ENCODE measurements at places on chromosomes 6 and 20.
A peak's percentile ranks its signal among the peaks of the same experiment; 100 is the strongest.

DNA sequence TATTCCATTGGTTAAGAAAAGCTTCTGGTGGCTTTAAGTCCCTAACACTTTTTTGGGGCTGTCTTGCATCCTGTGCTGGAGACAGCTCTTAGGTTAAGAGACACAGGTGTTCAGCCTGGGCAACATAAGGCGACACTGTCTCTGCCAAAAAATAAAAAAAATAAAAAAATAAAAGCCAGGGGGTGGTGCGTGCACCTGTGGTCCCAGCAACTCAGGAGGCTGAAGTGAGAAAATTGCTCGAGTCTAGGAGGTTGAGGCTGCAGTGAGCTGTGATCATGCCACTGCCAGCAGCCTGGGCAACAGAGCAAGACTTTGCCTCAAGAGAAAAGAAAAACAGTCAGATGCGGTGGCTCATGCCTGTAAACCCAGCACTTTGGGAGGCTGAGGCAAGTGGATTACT lies 55.6 kb upstream of the ZMYND8 start:
- no peak for DNase-seq

DNA sequence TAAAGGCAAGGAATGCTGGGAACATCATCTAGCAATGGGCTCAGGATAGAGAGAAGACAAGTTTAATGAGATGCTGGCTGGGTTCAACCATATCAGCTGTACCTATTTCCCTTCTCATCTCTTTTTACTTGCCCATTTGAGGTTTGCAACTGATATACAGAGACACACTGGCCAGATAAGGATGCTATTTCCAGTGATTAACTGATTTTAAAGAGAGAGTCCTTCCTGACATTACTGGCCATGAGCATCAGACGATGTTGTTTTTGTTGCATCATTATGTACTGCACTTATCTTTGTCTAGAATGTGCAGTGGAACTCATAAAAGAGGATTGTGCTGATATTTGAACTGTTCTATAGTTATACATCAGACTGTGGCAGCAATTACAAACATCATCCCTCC lies 252.7 kb downstream of the BTBD3 start:
- DNase-seq: no peak

- no peak for DNase-seq
Observed at GRCh38 chr20:1491281-1491840, at the start of gene SIRPB2. Gene SIRPB2 (minus strand): TSS chr20:1491420. CDS start chr20:1491359, 61 bp downstream.

DNA sequence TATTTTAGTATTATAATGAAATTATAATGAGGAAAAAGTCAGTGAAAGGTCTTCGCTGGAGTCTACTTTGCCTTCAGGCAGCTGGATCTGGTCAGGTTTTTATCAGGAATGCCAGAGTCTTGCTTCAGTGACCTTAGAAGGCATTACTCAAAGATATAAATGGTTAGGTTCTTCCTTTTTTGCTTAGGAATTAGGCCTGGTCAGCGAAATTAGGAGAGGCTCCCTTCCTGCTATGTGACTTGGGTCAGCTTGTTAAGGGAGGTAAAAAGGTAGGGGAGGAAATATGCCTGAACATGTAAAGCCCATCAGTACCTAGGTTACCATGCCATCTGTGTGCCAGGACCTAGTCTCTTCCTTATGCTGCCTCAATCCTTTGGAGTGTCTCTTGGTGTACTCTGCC lies 115.1 kb downstream of the OTOR start:
- no peak for DNase-seq

- DNase-seq: no peak
Observed at GRCh38 chr20:48169650-48170225, 384.5 kb upstream of the SULF2 start.

- DNase-seq: no peak
Observed at GRCh38 chr6:154592199-154592860, 81.8 kb upstream of the CNKSR3 start.

- peak; percentile 75 for DNase-seq
Observed at GRCh38 chr6:20868397-20869096, 334.3 kb downstream of the CDKAL1 start.

- no peak for DNase-seq
Observed at GRCh38 chr20:4071178-4071693, 55.9 kb upstream of the RNF24 start.

- no peak for DNase-seq
Observed at GRCh38 chr6:139354189-139354588, 20.3 kb downstream of the CITED2 start.

DNA sequence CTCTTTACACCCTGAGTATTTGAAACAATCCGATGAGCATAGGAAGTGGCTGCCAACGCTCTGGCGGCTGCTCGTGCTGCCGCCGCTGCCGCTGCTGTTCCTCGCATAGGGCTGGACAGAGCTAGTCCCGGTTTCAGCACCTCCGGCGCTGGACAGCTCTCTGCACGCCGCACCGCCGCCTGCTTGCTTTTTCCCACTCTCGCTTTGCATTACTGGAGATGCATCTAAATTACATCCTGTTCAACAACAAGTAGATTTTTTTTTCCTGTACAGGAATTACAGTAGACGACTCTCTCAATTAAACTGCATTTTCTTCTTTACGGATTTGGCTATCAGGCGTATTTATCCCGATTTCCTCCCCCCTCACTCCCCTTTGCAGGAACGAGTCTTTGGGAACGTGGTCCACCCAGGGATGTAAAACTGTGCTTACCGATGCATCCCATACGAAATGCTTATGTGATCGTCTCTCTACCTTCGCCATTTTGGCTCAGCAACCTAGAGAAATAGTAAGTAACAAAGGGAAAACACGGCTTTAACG lies 563.8 kb downstream of the LMBRD1 start:
- DNase-seq: peak; percentile 68

- DNase-seq: no peak
Observed at GRCh38 chr20:57782631-57783041, 72.8 kb upstream of the PMEPA1 start.

GRCh38 chr6:127107916-127108315 lies 10.6 kb upstream of the RSPO3 start:
- DNase-seq: no peak

- DNase-seq: no peak
Observed at GRCh38 chr6:147245693-147246092, 41.5 kb downstream of the STXBP5 start.

- no peak for DNase-seq
Observed at GRCh38 chr20:53850319-53850718, 220.1 kb downstream of the BCAS1 start.

DNA sequence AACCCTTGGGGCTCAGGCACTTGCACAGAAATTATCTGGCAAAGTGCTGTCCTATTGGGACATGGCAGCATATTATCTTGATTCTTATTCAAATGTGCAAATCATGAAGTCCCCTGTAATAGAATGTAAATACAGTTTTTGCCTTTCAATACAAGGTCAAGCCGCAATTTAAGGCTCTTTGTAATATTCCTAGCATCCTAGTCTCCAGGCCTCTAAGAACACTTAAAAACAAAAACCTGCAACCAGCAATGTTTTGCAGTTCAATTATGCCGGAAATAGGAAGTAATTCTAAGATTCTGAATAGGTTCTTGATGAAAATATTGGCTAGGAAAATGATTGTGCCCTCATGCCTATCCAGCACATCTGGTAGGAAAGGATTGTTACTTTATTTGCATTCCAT lies 197.2 kb upstream of the IRAK1BP1 start:
- no peak for DNase-seq

- DNase-seq: no peak
Observed at GRCh38 chr20:8121666-8122065, 10.4 kb upstream of the PLCB1 start.

DNA sequence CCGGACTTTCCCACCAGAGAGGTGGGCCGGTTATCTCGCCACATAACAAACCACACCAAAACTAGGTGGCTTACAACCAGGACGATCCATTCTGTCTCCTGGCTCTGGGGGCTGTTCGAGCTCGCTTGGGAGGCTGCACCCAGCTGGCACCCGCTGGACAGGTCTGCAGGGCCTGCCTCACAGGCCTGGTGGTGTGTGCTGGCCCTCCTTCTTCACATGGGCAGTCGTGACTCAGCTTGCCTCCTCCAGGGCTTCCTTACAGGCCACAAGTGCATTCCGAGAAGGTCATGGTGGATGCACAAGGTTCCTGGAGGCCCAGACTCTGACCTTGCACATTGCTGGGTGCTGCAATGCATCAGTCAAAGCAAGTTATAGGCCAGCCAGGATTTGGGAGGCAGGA lies 34.2 kb downstream of the FOXF2 start:
- no peak for DNase-seq

DNA sequence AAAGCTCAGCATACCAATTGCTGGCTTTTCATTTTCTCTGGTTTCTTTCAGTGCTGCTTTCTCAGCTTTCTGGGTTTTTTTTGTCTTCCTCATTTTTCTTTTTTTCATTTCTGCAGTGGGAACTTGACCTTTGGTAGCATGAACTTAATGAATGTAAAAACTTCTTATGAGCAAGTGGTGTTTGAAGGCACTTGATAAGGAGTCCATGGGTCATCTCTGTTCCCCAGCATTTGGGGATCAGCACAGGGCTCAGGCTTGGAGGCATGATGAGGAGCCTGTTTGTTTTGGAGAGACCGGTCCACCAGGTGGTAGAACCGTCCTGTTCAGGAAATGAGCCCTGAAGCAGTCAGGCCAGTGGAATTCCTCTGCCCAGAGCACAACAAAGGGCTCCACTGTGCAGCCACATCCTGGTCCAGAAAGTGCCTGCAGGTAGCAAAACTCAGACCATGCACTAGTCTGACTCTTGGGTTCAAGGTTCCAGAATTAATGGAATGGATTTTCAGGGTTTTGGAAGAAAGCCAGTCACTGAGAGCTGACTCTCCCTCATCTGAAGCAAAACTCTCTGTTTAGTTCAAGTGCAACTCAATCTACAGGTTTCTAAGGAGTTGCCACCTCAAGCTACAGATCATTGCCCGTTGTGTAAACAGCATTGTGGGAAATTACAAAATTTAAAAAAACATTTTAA lies 52.3 kb upstream of the ADGRF1 start:
- DNase-seq: no peak

GRCh38 chr6:115214283-115214682 lies 846.4 kb downstream of the FRK start:
- DNase-seq: no peak

GRCh38 chr6:36725581-36725980 lies 28.0 kb downstream of the RAB44 start:
- DNase-seq: no peak

DNA sequence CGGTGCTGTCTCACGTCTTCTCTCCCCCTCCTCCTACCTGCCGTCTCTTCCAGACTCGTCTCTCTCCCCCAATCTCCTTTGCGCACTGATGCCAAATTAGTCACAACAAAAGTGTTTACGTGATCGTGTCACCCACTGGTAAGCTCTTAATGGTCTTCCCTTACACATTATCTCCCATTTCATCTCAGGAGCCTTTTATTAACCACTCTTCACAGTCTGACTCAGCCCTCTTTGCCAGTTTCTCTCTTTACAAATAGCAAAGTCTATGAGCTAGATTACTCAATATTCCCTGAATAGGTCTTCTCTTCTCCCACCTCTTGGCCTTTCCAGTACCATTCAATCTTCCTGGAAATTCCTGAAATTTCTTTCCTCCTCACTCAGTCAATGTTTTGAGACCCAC lies 247.0 kb downstream of the ESR1 start:
- DNase-seq: no peak

- DNase-seq: no peak
Observed at GRCh38 chr20:8994045-8994444, 74.8 kb upstream of the PLCB4 start.

DNA sequence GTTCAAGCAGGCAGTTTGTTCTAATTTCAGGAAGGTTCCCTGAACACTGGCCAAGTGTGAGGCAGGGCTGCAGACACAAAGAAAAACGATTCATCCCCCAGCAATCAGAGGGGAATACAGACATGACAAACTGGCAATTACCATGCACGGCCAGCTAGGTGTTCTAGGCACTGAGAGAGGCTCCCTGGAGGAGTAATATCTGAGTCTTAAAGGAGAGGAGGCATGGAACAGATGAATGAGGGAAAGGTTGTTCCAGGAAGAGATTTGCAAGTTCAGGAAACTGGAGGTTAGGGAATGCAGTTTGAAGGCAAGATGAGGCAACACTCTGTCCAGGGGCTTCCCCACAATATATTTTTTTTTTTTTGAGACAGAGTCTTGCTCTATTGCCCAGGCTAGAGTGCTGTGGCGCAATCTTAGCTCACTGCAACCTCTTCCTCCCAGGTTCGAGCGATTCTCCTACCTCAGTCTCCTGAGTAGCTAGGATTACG lies 11.1 kb downstream of the RRAGD start:
- DNase-seq: no peak

DNA sequence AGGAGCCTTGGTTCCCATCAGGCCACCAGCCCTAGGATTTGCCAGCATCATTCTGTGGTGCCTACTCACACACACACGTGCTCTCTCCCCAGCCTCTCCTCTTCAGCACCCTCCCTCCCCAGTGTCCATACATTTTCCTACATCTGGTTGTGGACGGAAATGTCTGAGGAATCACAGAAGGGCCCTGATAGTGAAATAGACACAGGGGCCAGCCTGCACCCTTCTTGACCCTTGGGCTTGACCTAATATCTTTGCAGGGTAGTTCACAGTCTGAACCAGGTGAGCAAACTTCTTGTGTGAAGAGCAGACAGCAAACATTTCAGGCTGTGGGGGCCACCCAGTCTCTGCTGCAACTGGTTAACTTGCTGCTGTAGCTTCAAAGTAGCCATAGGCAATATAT lies 108.5 kb upstream of the NXT1 start:
- DNase-seq: no peak

- DNase-seq: no peak
Observed at GRCh38 chr6:129843573-129843972, 17.5 kb downstream of the TMEM244 start.
